Fibroblast of skin of left quadriceps (primary cell): ENCODE measurements at places on chromosomes 5 and 9.

- DNase-seq: no peak
Measured at GRCh38 chr9:117114768-117115167, 300.1 kb downstream of the ASTN2 start.

DNA sequence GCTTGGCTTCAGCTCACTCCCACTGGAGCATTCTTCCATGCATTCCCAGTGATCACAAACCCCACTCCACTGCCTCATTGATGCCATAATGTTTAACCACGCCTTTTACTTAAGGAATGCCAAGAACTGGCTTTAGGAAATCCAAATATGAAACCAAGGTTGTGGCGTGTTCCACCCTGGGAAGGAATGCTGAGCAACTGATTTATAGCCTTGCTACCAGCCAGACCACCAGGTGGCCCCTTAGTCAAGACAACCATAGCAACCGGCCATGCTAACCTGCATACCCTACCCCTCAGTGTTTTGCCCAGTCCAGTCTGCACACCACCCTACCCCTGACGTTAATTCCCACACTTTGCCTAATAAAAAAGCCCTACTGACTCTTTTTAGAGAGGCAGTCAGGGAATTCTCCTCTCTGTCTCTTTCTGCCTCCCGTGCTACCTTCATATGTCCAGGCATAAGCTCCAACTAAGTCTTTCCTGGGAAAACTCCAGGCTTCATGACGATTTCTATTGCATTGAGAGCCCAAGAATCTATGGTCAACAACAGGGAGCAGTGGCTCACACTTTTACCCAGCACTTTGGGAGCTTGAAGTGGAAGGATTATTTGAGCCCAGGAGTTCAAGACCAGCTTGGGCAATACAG, 27.0 kb upstream of the PRRC2B start:
- peak; percentile 42 for DNase-seq

DNA sequence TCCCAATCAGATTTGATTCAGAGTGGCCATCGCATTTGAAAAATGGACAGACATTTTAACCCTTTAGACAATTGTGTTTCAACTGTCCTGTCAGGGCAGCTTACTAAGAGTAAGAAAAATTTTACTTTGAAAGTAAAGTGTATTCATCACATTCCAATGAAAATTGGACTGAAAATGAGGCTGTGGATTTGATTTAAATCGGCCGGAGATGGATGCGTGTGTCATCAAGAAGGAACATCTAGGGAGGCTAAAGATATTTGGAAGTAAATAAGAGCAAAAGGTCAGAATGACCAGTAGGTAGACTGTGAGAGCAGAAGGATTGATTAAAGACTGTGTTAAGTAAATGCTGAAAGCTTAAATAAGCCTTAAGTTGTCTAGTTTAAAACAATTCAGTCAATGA, 1.5 kb downstream of the ZCCHC7 start:
- no peak for DNase-seq

GRCh38 chr5:13625616-13626198, 318.8 kb downstream of the DNAH5 start:
- no peak for DNase-seq

DNA sequence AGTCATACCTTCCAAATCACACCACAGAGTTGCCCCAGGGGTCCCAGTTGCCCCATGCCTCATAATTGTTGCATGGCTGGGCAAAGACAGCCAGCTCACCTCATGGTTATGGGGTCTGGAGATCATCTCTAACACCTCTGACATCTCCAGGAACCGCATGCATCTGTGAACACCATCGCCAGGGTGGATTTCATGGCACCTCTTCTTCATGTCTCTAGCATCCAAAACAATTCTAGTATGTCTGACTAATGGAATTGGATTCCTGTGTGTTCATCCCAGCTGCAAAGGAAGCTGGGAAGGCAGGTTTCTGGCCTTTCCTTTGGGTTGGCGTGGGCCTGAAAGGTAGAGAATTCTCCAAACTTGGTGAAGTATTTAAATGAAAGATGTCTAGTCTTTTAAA, 122.3 kb upstream of the ABCA1 start:
- no peak for DNase-seq

GRCh38 chr5:159337016-159337955, 7.0 kb upstream of the IL12B start:
- no peak for DNase-seq

DNA sequence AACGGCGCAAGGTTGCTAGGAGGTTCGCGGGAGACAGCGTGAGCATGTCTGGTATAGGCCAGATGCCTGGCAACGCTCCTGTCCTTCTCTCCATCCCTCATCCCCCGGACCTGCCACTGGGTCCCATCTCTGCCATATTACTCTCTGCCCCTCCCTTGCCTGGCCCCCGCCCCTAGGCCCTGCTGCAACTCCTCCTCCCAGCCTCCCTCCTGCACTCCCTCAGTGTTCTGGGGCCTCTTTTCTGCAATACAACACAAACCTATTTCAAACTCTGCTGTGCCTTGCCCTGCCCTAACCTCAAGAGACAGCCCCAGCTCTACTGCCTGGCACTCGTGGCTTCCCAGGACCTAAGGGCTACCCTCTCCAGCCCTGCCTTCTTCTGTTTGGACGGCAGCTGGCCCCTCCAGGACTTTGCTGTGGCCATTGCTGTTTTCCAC, 8.9 kb upstream of the DBN1 start:
- no peak for DNase-seq
